ENCODE measurements at places on chromosomes 3 and 15.

GRCh38 chr3:66803206-66803605, 194.9 kb upstream of the KBTBD8 start:
- no peak for DNase-seq

DNA sequence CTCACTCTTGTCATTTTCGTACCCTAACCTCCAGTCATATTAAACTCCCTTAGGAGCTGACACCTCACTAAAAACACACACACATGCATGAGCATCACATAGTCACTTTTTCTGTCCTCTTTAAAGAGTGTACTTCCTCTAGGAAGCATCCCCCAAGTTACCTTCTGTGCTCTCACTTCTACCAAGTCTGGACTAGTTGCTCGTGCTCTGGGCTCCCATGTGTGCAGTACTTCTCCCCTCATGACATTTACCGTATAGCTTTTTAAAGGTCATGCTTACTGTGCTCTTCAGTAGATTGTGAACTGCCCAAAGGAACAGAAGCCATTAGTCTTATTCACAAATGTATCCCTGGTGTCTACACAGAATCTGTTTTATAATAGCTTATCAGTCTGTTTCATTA, 42.0 kb downstream of the CRYBG3 start:
- DNase-seq = no peak

DNA sequence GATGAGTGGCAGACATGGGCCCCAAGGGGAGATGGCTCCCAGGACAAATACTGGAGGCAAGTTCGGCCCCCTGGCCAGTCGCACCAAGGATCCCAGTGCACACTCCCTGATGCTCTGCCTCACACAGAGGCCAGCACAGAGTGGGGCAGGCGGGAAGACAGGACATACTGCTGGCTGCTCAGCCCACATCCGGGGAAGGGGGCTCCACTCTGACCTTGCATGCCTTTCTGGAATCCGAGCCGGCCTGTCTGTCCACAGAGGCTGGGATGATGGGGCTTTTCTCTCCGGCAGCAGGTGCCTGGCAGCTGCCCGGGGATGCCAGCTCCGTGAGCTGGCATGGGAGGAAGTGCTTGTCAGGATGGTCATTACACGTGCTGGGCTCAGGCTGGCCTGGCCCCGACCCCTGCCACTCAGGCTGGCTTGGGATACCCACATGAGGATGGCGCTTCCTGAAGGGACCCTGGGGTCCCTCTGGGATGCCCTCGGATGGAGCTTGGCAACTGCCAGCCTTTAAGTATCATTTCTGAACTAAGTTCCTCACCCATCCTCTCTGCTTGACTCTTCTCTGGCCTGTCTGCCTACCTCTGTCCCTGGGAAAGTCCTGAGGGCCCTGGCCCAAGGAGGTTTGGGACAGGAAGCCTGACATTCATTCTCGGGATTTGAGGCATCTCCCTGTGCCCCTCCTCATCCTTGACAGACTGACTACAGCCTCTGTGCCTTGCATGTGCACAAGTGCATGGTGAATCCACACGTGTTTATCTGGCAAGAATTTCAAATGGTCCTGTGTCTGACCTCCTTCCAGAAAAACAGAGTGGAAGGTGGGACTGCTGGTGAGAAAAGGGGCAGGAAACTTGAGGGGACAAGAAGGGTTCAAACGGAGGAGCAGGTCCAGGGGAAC, 46.5 kb downstream of the EXOG start:
- no peak for DNase-seq

DNA sequence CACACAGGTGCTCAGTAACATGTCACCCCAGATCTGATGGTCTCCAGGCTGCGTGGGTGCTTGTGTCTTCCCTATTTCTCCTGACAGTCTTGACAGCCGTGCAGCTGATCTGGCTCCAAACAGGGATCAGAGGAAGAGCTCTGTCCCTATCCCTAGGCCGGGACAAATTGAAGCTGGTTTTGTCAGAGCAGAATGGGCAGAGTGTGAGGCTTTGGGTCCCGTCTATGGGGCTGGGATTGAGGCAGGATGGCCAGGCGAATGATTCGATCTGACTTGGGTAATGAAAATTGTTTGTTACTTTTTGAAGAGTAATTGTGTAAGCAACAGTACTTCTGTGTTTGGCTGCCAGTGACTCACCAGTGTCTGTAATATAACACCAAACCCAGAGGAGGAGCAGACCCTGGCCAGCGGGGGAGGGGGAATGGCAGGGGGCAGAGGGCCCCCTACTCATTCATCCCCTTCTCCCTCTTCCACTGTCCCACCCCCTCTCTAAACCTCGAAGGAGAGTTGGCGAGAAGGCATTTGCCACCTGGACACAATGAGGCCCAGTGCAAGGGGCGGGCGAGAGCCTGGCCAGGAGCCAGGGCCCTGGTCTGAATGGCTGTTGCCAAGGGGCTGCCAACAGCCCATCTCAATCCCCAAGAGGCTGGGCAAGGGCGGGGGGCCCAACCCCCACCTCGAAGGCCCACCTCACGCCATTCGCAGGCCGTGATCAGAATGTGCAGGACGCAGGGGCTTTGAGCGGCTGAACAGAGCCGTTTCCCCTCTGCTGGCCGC, 4.9 kb upstream of the MAGEF1 start:
- DNase-seq = no peak

- no peak for DNase-seq
Measured at GRCh38 chr3:127172781-127173515, 20.0 kb upstream of the PRR23E start.

DNA sequence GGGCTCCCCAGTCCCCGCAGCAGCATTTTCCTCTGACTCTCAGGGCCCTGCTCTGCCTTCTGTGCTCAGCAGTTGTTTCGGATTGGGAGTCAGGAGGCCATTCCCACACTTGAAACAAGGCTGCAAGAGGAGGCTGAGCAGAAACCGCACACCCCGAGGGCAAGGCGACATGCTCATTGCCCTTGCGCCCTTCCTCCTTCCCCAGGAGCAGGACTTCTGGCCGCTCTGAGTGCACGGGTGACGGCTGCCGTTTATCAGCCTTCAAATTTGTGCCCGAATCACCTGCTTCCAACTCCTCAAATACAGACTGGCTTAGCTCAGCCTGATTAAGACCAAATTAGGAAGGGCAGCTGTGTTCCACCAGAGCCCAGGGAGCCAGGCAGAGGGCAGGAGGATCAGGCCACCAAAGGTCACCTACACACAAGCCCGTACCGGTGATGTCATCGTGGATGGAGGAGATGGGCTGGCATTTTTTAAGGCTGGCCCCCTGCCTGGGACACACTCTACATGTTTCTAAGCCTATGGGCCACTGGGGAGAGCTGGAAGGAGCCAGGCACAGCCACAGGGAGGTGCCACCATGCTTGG, 38.1 kb downstream of the TM2D3 start:
- no peak for DNase-seq

- DNase-seq = no peak
Measured at GRCh38 chr3:52429031-52429430, 15.9 kb downstream of the SEMA3G start.

DNA sequence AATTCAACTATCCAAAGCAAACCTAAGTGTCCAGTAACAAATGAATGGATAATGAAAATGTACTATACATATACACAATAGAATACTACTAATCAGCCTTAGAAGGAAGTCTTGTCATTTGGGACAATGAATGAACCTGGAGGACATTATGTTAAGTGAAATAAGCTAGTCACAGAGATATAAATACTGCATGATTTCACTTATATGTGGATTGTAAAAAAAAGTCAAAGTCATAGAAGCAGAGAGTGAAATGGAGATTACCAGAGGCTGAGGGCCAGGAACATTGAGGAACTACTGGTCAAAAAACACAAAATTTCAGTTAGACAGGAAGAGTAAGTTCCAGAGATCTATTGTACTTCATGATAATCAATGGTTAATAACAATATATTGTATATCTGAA, 33.6 kb downstream of the MYO5A start:
- DNase-seq = no peak

DNA sequence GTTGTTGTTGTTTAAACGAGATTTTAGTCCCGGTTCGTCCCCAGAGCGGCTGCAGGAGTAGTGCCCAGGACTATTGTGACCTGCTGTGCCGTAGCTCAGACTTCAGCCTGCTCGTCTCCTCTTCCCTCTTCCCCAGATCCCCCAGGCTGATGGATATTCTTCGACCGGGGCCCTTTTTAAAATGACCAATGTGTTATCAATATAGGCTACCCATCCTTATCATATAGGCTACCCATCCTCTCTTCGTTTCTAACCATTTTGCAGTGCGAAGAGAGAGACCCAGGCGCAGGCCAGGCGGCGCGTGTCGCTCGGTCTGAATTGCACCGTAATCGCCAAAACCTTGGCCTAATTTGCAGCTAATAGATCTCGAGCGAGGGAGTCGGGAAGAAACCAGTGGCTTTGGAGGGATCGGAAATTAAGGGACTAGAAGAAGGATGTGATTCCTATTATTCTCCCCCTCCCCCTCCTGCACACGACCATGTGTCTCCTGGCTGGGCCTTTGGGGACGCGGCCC, 23.0 kb downstream of the NR2F2 start:
- no peak for DNase-seq

DNA sequence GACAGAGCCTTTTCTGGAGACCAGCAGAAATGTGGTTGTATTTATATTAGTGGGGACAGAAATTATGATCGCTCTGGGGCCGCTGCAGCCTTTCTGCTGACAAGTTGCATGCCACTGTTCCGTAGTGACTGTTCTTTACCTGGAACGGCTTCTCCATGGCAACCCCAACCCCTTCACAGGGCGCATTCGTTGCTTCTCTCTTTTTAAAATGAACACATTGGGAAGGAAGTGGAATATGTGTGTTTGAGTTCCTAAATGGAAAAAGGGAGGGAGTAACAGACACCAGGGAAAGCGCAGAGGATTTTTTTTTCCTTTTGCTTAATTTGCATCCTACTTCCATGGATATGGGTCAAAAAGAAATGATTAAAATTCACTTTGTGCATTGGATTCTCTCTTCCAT, 482.0 kb upstream of the SUCLG2 start:
- DNase-seq = no peak

GRCh38 chr3:10518506-10519150, 13.2 kb upstream of the ATP2B2 start:
- no peak for DNase-seq

DNA sequence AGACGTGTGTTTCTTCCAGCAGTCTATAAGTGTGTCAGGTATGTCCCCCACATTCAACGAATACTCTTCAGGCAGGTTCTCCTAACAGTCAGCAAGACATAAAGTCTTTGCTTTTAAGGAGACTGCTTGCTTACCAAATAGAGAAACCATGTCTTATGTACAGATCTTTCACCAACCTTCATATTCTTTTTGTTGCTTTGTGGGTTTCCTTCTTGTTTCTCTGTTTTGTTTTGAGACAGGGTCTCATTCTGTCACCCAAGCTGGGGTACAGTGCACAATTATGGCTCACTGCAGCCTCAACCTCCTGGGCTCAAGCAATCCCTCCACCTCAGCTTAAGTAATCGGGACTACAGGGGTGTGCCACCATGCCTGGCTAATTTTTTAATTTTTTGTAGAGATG, 14.3 kb downstream of the DYNC1LI1 start:
- DNase-seq = no peak

DNA sequence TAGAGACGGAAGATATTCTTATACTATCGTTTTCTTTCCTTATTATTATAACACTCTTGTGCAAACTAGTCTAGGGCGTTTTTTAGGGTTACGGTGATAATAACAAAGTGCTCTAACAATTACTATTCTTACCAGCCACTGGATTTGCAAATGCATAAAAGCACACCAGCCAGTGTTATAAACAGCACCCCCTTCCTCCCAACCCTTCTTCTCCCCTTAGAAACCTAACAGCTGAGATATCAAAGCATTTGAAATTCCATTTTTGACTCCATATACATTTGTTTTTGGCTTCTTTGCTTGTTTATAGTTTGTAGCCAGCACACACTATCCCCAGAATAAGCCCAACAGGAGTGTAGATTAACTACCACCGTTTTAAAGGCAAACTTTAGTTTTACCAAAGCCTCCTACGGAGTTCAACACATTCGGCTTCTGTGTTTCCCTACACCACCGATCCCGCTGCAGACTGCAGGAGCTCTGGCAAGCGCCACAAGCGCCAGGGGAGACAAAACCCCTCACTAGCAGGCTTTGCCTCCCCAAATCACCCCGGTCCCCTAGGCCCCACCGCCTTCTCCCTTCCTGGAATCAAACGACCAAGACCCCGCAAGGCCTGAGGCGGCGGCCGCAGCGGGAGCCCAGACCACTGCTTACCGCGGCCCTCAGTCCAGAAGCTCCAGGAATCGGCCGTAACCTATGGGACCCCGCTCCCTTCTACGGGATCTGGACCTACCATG, 461 bp downstream of the COPB2 start:
- DNase-seq = no peak

DNA sequence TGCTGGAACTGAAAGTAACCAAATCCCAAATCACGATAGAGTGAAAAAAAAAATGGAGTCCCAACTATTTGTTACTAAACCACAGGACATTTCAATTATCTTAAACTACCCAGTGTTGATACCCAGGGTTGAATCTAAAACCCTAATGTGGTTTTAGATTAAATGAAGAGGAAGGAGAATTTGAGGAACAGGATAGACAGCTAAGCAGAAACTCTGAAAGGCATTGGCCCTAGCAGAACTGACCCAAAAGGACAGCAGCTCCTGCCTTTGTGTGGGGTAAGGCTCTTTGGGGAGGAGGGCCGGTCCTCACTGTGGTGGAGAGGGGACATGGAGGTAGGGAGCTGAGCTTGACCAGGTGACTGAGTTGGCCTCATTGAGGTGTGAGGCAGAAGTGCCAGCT, 30.7 kb upstream of the SNRK start:
- DNase-seq = no peak

GRCh38 chr15:82799183-82799841, 6.6 kb downstream of the FSD2 start:
- DNase-seq = no peak

DNA sequence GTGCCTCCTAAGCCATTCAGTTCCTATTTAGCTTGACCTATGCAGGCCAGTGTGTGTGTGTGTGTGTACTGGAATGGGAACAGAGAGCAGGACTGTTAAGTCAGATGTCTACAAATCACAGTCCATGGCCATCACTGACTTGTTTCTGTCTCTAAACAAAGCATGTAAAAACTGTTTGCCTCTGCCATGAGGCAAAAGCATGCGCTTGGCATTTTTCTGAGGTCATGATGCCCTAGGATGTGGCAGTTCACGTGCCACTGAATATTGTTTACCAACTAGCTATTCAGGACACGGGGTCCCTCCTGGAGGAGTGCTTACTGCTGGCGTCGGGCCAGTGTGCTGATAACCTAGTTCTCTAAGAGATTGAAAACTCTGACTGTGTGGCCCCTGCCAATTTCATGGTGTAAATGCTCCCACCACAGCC, 8.2 kb upstream of the ATP13A3 start:
- DNase-seq = no peak

Measured in hippocampal formation (tissue), 2 donors.